ENCODE measurements at places on chromosomes 2 and 18.

GRCh38 chr18:46407486-46408166 is 249.4 kb downstream of the LOXHD1 start:
- DNase-seq: no peak
- peaks cover 19% of the 10 kb centered on the region for H3K4me1 ChIP-seq
- no peak overlapping the region for H3K4me3 ChIP-seq
- peaks cover 37% of the 10 kb centered on the region for H3K27me3 ChIP-seq
- no peaks in the 10 kb centered on the region for H3K36me3 ChIP-seq

DNA sequence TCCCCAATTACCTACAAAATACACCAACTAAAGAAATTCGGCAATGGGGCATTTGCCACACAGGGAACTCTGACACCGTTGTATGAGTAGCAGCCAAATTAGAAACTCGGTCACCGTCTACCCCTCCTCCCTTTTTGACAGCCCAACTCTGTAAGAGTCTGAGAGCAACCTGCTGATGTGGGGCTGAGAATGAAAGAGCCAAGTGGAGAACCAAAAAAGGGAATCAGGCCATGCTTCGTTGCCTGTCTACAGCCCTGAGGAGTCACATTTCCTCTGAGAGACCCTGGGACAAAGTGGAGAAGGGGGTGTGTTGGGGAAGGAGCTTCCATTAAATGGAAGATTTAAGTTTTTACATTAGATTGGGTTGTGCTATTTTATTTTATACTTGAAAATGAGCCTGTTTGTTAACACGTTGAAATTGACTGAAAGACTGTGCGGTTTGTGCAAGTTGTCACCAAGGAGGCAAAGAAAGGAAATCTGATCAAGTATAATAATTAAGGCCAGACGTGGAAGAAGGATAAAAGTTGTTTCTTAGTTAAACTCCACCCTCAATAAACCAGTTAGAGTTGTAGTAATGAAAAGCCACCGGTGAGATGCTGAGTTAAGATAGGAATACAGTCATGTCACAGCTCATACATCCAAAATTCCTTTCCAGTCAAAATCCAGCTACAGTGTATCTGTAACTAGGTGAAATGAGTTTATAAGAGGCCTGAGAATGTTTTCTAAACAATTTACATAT is 131.7 kb upstream of the CREB1 start:
- no peak for DNase-seq
- H3K4me3 ChIP-seq: no peak overlapping the region
- H3K27ac ChIP-seq: no peak overlapping the region
- peaks cover 11% of the 10 kb centered on the region for H3K27me3 ChIP-seq
- no peaks in the 10 kb centered on the region for H3K36me3 ChIP-seq

- peaks cover 16% of the 10 kb centered on the region for H3K4me1 ChIP-seq
- peak overlapping the region; percentile 53 for H3K27ac ChIP-seq
- DNase-seq: no peak
These were observed 80.9 kb downstream of the GALNT1 start for GRCh38 chr18:35662293-35663062.

GRCh38 chr2:128794285-128794684 is 475.6 kb upstream of the HS6ST1 start:
- no peak overlapping the region for H3K4me3 ChIP-seq
- no peaks in the 10 kb centered on the region for H3K27me3 ChIP-seq
- H3K27ac ChIP-seq: no peak overlapping the region
- H3K4me1 ChIP-seq: no peaks in the 10 kb centered on the region
- no peaks in the 10 kb centered on the region for H3K36me3 ChIP-seq

GRCh38 chr18:34576622-34577021 is 133.5 kb upstream of the DTNA start:
- no peaks in the 10 kb centered on the region for H3K36me3 ChIP-seq
- no peak overlapping the region for H3K27ac ChIP-seq
- no peaks in the 10 kb centered on the region for H3K4me1 ChIP-seq

All from effector memory CD8-positive, alpha-beta T cell (primary cell).